Stimulated activated CD8-positive, alpha-beta memory T cell treated with anti-CD3 and anti-CD28 coated beads, Interleukin-15, amount 100 ng/mL, for 1 hour (primary cell): ENCODE measurements at places on chromosomes 5 and 9.

- DNase-seq, result no peak
These were observed 69.5 kb upstream of the IQGAP2 start for GRCh38 chr5:76333571-76333970.

DNA sequence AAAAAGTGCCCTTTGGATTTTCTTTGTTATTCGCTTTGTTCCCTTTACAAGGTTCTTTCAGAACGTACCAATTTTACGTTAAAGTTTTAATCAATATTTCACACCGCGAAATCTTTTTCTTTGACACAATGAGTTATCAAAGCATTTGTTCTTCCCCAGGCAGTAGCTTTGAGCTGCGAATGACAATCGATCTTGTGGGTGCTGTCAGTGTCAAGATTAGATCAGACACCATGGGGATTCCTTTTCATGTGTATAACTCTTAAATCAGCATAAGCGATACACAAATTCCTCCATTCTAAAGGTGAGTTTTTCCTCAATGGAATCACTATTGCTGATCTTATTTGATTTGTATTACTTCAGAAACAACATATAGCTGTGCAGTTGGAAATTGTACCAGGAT is 145.5 kb downstream of the ST8SIA4 start:
- DNase-seq, result no peak

DNA sequence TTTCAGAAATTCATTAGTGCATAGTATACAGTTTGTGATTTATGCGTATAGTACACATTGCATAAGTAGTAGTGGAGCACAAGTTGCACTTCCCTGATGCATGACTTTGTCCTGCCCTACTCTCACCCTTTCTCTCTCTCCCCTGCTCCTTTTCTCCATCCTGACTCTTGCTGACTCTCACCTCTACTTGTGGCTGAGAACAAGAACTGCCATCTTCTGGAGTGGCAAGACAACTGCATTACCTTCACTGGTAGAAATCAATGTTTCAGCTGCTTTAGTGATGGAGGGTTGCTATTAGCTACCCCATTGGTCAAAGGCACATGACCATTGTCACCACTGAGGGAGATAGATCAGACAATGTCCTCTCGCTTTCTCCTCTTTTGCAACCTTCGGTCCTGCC is 26.9 kb downstream of the SPEF2 start:
- DNase-seq, result no peak

DNA sequence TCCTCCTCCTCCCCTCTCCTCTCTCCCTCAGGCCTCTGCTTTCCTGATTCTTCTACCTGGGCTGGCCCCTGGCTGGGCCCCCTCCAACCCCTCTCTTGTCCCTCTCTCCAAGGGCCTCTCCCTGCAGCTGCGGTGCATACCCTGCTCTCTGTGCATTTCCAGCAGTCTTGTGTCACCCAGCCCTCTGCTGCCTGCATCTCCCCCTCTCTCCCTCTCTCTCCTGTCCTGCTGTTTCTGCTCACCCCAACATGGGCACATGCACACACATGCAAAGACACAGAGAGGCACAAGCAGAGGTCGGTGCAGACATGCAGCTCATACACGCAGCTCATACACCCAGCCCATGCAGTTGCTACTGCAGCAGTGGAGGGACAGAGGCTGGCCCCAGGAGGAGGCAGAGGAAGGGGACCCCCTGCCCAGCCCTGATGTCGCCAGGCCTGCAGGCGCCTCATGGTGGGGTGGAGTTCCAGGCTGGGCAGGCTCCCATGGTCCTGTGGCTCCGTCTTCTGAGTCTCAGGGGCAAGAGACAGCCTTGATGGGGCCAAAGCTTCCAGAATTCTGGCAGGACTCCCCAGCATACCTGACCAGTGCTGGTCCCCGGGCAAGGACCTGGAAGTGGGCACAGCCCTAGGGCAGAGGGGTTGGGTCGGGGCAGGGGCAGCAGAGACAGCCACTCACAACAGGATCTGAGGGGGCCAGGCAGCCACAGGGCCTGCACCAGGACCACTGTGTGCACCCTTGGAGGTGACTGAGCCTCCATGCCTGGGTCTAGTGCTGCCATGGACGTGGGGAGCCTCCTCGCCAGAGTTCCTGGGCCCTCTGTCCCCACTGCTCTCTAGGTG is 216.9 kb downstream of the C9orf50 start:
- no peak for DNase-seq

- DNase-seq, result no peak
These were observed 272.8 kb downstream of the ICE1 start for GRCh38 chr5:5695266-5695665.

DNA sequence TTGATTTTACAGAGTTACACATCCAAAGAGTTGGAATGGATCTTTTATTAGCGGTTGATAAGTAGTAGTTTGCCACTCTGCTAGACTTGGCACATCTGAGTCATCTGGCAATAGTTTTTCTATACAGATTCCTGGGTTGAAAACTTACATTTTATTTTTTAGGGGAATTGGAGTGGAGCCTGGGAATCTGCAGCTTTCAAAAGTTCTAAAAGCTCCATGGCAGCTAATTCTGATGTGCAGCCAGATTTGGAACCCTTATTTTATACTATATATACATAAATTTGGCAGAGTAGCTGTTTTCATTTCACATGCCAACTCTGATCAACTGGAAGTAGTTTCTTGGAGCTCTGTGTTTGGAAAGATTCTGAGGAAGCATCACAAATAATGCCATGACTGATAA is 715.5 kb downstream of the TLR4 start:
- DNase-seq, result no peak

DNA sequence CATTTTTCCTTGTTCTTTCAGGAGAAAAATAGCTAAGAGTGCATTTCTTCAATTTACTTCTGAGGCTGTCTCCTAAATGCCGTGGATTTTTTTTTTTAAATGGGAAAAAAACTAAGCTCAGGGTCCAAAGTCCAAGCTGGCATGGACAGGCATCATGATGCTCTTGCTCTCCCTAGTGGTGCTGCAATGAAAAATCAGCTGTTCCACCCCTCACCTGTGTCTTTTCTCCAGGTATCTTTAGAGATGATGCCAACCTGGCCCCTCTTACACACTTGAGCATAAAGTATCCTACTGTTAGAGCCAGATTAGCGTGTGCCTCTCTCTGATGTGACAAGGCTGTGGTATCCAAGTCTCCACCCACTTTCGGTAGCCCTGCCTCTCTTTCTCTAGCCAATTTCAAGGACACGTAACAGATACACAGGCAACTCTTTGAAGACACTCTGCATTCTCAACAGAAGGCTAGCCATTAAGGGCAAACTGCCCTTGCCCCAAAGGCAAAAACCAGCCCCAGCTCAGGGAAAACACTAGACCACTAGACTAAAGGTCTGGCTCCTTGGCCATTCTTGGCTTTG is 208.8 kb downstream of the SAXO1 start:
- no peak for DNase-seq

DNA sequence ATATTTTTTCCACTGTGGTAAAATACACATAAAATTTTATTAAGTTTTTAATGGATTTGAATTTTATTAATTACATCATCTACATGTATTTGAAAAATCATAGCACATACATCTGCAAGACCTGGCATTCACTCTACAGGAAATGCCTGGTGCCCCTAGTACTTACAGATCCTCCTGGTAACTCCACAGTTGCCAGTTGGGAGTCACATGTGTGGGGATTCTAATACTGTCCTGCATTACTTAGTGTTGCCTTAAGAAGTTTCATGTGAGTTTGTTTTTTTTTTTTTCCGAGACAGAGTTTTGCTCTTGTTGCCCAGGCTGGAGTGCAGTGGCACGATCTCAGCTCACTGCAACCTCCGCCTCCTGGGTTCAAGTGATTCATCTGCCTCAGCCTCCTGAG is 18.1 kb downstream of the KDM3B start:
- no peak for DNase-seq

- DNase-seq, result no peak
These were observed 83.2 kb upstream of the DMRTA1 start for GRCh38 chr9:22363421-22363887.

DNA sequence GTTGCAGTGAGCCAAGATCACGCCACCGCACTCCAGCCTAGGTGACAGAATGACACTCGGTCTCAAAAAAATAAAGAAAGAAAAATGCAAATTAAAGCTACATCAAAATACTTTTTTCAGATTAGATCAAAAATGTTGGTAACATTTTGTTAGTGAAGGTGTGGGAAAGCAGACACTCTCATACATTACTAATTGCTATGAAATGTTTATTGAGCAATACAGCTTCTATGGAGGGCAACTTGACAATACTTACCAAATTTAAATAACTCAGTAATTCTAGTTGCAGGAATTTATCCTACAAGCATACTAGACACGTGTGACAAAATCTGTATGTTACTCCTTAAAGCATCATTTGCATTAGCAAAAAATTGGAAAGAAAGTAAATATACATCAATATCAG is 4.1 kb downstream of the TRIM23 start:
- DNase-seq, result no peak

DNA sequence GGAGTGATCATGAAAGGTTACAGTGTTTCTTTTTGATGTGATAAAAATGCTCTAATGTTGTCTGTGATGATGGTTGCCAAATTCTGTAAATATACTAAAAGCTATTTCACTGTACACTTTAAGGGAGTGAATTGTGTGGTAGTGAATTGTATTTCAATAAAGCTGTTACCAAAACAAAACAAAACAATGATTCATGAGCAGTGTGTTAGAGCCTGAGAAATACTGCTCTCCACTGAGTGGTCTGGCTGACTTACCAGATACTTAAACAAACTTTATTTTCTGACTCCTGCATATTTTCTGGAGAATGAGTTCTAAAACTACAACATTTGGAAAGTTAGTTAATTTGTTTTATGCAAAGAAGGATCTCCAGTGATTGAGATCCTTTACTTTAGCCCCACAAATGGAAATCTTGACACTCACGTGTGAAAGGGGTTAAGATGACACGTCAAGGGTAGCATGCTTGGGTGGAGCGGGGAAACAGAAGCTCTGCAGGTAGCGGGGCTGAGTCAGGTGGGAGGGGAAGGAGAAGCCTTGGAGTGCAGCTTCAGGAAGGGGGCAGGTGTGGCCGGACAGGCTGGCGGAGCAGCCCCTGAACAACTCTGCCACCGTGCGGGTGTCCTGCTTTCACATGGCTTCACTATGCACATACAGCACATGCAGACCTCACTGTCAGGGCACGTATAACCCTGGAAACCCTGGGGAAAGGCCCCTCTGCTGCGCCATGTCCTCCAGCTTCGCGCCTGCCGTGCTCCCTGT is 256.7 kb downstream of the IRX1 start:
- DNase-seq, result no peak

DNA sequence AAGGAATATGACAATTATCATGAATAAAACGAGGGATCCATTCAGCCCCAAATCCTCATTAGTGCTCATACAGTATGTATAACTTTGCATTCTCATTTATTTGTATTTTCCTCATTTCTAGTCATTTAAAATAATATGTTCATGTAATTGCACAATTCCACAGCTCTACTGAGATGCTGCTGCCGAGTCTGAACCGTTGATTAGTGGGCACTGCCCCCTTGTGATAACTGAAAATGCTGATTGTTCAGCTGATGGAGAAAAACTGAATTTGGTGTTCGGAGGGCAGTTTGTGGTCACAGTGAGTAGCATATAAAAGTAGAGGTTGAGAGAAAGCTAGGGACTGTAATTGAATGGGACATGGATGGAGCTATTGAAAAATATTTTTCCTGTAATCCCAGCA is 12.2 kb upstream of the GPR151 start:
- no peak for DNase-seq

- no peak for DNase-seq
These were observed 148.3 kb downstream of the CMYA5 start for GRCh38 chr5:79837761-79838551.

GRCh38 chr9:116087246-116087645 is 66.3 kb upstream of the PAPPA start:
- no peak for DNase-seq

- no peak for DNase-seq
These were observed 926.5 kb upstream of the CDH6 start for GRCh38 chr5:30267026-30267425.

DNA sequence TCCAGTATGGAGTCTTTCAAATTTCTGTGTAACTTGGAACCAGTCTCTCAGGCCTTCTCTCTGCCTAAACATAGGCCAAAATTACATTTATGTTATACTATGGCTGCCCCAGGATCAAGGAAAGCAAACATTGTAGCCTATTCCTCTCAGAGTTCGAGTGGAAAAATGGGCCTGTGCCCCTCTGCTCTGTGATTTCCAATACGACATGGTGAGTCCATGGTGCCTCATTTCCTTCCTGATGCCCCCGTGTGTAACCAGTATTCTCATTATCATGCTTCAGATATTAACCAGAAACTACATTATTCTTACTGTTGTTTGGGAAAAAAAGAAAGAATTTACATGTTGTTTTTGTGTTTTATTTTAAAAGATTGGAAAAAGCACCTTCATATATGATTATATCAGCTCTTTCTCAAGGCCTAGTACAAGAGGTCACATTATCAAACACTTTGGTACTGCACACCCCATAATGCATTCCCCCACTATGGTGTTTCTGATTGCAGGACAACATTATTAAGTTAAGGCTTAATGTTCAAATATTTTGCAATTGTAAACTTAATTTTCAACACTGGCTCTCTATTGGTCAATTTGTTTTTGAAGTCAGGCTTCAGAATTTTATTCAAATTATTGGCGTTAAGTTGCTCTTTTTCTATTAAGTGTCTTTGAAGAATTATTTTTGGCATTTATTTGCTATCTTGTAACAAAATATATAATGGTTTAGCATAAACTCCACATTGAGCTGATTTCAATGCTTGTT is 151.8 kb upstream of the SLC27A6 start:
- DNase-seq, result no peak

GRCh38 chr5:32241034-32241783 is 67.1 kb upstream of the GOLPH3 start:
- DNase-seq, result no peak

DNA sequence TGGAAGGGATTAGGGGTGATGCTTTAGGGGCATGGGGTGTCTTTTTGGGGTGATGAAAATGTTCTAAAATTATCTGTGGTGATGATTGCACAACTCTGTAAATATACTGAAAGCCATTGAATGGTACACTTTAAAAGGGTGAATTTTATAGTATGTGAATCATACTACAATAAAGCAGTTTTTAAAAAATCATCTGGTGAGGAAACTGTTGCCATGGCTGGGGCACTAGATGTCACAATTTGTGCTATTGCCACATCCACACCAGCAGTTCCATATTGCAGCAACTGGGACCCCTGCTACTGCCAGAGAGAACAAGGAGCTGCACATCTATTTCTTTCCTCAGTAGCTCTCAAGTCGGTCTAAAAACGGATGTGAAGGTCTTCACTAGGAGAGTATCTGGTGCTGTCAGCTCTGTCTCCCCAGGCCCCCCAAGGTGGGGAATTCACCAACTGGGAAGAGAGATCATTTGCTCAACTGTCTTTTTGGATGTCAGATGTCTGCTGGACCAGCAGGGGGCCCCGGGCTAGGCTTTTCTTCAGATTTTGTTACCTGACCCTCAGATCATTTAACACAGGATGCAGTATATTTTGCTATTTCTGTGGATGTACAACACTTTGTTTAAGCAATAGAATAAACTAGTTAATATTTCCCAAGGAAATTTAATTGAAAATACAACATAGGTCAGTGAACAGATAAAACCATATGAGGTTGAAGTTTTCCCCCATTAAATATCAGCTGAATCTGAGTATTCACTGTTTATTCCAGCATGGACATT is 13.2 kb downstream of the CMYA5 start:
- DNase-seq, result no peak
